CD4-positive, CD25-positive, alpha-beta regulatory T cell (primary cell): ENCODE measurements at places on chromosomes 2 and 18. TPM values are rescaled to one million over a fixed set of nuclear protein-coding genes. Genes with fewer than 3 reads are reported as not detected.

The SLC1A4 gene
- 22.1 TPM for total RNA-seq

The HMSD gene
- total RNA-seq: not detected

The SMARCAL1 gene
- 19.8 TPM for total RNA-seq

The UPP2 gene
- total RNA-seq: not detected

The FEV gene
- total RNA-seq: not detected

The DHRS9 gene
- not detected for total RNA-seq

The SLC38A11 gene
- total RNA-seq: not detected

GRCh38 chr2:5869936-5870335, 177.8 kb downstream of the SOX11 start:
- DNase-seq: no peak
- no peaks in the 10 kb centered on the region for H3K27me3 ChIP-seq
- H3K4me3 ChIP-seq: no peak overlapping the region
- H3K36me3 ChIP-seq: no peaks in the 10 kb centered on the region
- H3K27ac ChIP-seq: no peak overlapping the region

GRCh38 chr2:21468624-21469023, 344.9 kb downstream of the TDRD15 start:
- H3K27ac ChIP-seq: no peak overlapping the region
- H3K4me3 ChIP-seq: no peak overlapping the region
- no peak for DNase-seq
- no peaks in the 10 kb centered on the region for H3K36me3 ChIP-seq

GRCh38 chr2:147679191-147679954, 165.5 kb upstream of the ACVR2A start:
- no peak overlapping the region for H3K4me3 ChIP-seq
- DNase-seq: no peak
- no peak overlapping the region for H3K27ac ChIP-seq

GRCh38 chr2:43300781-43301583, 74.6 kb upstream of the ZFP36L2 start:
- no peaks in the 10 kb centered on the region for H3K4me1 ChIP-seq
- no peaks in the 10 kb centered on the region for H3K27me3 ChIP-seq
- H3K27ac ChIP-seq: no peak overlapping the region
- H3K36me3 ChIP-seq: no peaks in the 10 kb centered on the region

DNA sequence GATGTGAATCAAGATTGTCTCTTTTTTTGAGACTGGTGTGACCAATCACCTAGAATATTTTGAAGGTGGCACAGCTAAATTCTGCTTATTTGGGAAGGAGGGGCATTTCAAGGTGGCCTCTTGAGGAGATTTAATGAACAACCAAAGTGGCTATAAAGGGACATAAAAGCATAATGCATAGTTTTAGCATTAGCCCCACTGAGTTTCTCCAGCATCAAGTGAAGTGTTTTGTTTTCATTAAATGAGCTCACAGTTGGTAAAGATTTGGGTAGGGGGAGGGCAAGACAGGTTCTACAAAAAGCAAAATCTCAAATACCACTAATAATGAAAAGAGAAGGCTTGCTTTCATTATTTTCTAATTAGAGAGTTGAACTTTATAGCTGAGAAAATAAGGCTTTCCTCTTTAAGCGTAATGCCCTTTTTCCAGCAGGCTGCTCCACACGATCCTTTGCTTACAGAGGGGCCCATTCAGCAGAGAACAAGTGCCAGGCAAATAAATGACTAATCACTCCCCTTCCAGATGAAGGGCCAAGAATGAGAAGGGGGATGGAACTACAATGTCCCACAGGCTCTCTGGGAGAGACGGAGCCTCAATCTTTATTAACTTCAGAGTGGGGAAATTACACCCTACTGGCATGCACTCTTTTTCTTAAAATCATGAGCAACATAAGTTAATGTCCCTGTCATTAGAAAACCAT, 35.9 kb downstream of the LHCGR start:
- no peak for DNase-seq
- no peaks in the 10 kb centered on the region for H3K4me1 ChIP-seq
- H3K36me3 ChIP-seq: no peaks in the 10 kb centered on the region
- no peaks in the 10 kb centered on the region for H3K27me3 ChIP-seq
- H3K4me3 ChIP-seq: no peak overlapping the region
- H3K27ac ChIP-seq: no peak overlapping the region

DNA sequence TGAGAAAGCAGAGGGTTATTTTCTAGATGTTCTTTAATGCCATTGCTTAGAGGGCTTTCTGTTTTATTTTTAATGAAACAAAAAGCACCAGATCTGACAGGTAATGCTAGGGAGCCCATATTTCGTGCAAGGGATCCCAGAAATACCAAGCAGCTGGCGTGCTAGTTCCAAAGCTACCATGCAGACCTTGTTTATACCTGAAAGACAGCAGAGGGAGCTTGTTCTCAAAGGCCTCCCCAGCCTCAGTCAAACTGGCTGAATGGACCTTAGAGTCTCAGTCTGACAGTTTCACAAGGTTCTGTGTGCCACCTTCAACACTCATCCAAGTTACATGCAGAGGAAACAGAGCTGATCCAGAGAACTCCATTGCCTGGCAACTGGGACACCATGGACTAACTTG, 48.6 kb downstream of the GALNT14 start:
- no peaks in the 10 kb centered on the region for H3K36me3 ChIP-seq
- no peak for DNase-seq
- no peaks in the 10 kb centered on the region for H3K27me3 ChIP-seq
- H3K27ac ChIP-seq: no peak overlapping the region
- no peaks in the 10 kb centered on the region for H3K4me1 ChIP-seq
- H3K4me3 ChIP-seq: no peak overlapping the region

GRCh38 chr18:3177902-3178687, 41.7 kb downstream of the MYOM1 start:
- no peaks in the 10 kb centered on the region for H3K27me3 ChIP-seq
- no peak overlapping the region for H3K27ac ChIP-seq
- no peak for DNase-seq
- H3K4me3 ChIP-seq: no peak overlapping the region
- H3K36me3 ChIP-seq: no peaks in the 10 kb centered on the region

GRCh38 chr2:176473851-176474250, 204.6 kb downstream of the MTX2 start:
- no peak overlapping the region for H3K27ac ChIP-seq
- H3K36me3 ChIP-seq: no peaks in the 10 kb centered on the region
- H3K27me3 ChIP-seq: peaks cover 9% of the 10 kb centered on the region
- no peak for DNase-seq
- no peaks in the 10 kb centered on the region for H3K4me1 ChIP-seq
- no peak overlapping the region for H3K4me3 ChIP-seq

- DNase-seq: no peak
- H3K36me3 ChIP-seq: peaks cover 70% of the 10 kb centered on the region
- no peaks in the 10 kb centered on the region for H3K27me3 ChIP-seq
- no peaks in the 10 kb centered on the region for H3K4me1 ChIP-seq
- no peak overlapping the region for H3K27ac ChIP-seq
Observed at GRCh38 chr18:9209279-9209678, 72.7 kb downstream of the ANKRD12 start.

- H3K4me1 ChIP-seq: no peaks in the 10 kb centered on the region
- no peak overlapping the region for H3K4me3 ChIP-seq
- no peaks in the 10 kb centered on the region for H3K36me3 ChIP-seq
- no peak overlapping the region for H3K27ac ChIP-seq
Observed at GRCh38 chr2:22907330-22907729, 477.6 kb upstream of the KLHL29 start.

- no peaks in the 10 kb centered on the region for H3K4me1 ChIP-seq
- H3K27ac ChIP-seq: no peak overlapping the region
- no peaks in the 10 kb centered on the region for H3K27me3 ChIP-seq
Observed at GRCh38 chr2:16478434-16479210, 187.0 kb downstream of the CYRIA start.

- no peak overlapping the region for H3K27ac ChIP-seq
- H3K27me3 ChIP-seq: peaks cover 2% of the 10 kb centered on the region
- no peak overlapping the region for H3K4me3 ChIP-seq
- DNase-seq: no peak
Observed at GRCh38 chr2:196949116-196949515, 22.6 kb upstream of the PGAP1 start.
